OCI-M1 (cell line): ENCODE measurements at places on chromosomes 11 and 22.

- no peak for DNase-seq
Observed at GRCh38 chr11:16380941-16381568, 24.7 kb upstream of the SOX6 start.

GRCh38 chr11:7473717-7474116, 11.6 kb upstream of the OLFML1 start:
- DNase-seq = no peak

GRCh38 chr11:68040101-68040956, 1.5 kb downstream of the TCIRG1 start:
- DNase-seq = peak; percentile 98

DNA sequence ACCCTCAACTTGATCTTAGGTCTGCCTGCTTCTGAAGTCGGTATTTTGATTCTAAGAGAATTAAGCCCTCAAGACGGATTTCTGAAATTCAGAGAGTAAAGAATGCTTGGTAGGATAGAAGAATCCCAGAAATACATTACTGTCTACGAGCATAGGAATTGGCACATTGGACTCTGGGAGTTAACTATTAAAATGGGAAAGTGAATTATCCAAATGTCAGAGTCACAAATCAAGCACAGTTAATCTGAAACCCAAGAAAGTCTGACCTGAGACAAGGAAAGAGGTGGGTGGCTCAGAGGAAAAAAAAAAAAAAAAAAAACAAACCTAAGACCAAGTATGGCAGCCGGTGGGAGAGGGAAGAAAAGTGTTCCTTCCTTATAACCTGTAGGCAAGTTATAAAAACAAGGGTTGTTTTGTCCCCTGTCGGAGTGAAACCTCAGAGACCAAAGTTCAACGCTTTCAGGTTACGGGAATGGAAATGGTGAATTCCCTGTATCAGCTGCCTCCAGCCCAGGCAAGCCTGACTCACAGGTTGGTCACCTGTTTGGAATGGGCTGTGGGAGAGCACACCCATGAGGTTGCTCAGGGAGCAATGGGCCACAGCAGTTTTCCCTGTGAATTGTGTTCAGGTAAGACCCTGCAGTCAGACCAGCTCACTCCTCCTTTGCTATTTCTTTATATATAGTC, 139.0 kb downstream of the ETS1 start:
- no peak for DNase-seq

GRCh38 chr22:50046481-50047245, 11.4 kb downstream of the TTLL8 start:
- no peak for DNase-seq
